ENCODE measurements at places on chromosomes 6 and 20.
A peak's percentile ranks its signal among the peaks of the same experiment; 100 is the strongest.

GRCh38 chr20:21235484-21236445 lies 67.4 kb upstream of the XRN2 start:
- DNase-seq: no peak

DNA sequence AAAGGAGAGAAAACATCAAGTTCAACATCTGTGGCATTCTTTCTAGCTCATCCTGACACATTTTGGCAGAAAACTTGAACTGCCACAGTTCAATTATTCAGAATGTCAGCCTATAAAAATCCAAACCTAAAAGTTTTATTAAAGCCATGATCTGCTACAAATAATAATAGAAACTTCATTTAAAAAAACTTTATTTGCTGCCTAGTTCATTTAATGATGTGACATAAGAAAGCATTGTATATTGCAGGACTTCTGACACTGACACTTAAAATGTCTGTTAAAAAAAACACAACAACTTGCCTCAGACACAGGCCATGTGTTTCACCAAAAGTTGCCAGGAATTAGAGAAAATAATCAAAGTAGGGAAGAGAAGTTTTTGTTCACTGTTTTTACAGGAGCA lies 88.3 kb upstream of the HTR1E start:
- DNase-seq: no peak

GRCh38 chr6:114592506-114592905 lies 249.7 kb upstream of the HS3ST5 start:
- no peak for DNase-seq

GRCh38 chr6:9504191-9504590 lies 910.7 kb downstream of the TFAP2A start:
- no peak for DNase-seq

DNA sequence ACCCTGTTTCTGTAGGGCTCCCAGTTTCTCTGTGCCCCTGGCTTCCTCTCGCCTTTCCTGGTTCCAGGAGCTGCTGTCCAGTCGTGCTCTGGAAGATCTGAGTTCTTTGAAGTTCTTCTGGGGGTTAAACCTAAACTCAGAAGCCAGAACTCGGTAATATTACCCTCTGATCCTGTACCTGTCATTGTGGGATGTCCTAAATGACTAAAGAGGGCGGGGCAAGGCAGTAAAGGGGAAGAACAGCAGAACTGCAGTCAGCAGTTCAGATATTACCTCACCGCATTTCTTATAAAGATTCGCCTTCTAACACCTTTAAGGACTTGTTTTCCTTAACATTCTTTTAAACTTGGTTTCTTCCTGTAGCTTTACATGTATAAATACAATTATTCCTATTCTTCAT lies 63.9 kb downstream of the FAM120B start:
- DNase-seq: no peak

DNA sequence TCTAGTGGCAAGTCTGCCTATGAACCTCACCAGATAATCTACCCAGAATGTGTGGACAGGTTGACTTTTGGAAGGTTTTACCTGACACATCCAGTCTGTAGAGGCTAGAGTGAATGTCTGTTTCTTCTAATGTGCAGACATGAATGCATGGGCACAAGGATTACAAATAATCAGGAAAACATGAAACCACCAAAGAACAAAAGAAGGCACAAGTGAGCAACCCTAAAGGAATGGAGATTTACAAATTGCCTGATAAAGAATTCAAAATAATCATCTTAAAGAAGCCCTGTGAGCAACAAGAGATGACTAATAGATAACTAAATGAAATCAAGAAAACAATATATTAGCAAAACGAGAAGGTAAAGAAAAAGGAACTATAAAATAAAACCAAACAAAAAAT lies 876.1 kb upstream of the ADGRB3 start:
- DNase-seq: no peak

- no peak for DNase-seq
These were observed 595.0 kb downstream of the PTPRT start for GRCh38 chr20:42594659-42595058.

GRCh38 chr6:169950558-169950957 lies 199.1 kb downstream of the ERMARD start:
- DNase-seq: peak; percentile 9

DNA sequence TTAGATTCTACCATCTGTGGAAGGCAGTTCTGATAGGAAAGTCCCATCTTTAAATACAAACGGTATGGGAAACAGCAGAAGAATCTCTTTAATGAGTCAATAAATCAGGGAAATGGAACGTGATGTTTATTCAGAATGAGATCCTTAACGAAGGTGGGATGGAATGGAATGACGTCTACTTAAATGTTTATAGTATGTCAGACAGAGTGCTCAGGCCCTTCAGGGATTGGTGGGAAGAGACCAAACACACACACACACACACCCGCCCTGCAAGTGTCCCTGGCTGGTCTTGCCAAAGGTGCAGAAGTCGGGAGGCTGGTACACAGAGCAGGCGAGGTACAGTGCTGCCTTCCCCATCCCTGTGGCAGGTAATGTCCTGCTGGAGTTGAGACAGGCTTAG lies 164.0 kb downstream of the FARS2 start:
- DNase-seq: no peak

DNA sequence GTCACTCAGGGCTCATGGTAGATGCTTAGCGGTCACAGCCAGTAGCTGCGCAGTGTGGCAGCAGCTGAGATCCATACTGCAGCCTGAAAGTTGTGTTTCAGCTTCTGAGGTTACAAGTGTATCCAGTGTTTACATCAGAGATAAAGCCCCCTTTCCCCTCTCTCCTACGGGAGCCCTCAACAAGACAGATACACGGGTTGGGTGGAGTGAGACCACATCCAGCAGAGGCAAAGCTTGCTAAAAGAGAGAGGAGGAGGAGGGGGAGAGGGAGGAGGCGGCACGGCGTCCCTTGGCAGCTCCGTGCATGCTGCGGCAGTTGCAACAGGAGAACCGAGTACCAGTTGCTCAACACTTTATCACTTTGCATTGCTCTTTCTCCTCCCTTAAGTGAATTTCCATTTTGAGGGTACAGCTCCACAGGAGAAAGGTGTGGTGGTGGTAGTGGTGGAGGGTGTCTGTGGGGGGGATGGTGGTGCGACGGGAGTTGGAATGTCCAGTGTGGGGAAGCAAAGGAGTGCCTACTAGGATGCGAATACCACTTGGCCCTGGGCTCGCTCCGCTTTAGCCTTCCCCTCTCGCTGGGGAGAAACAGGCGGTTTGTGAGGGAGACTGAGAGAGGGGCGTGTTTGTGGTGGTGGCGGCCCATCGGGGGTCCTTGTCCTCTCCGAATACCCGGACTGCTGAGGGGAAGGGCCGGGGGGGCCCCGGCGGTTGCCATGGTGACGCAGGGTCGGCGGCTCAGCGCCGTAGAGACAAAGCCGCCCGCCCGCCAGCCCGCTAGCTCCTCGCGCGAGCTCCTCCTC lies 405 bp upstream of the RNF182 start:
- peak; percentile 46 for DNase-seq

DNA sequence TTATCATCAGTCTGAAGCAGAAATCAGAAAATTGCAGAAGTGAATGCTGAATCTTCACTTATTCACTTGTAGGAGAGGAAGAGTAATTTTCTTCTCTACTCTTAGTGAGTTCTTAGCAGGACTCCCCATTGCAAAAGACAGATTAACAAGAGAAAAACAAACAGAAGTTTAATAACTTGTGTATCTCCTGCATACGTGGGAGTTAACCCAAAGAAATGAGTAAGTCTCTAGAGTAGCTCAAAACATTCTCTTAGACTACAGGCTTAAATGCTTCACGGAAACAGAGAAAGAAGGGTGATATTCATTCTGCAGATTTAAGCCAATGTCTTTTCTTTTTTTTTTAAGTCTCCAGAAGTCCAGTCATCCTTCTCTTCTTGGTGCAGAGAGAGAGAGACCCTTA lies 97.9 kb upstream of the TMEM181 start:
- no peak for DNase-seq

DNA sequence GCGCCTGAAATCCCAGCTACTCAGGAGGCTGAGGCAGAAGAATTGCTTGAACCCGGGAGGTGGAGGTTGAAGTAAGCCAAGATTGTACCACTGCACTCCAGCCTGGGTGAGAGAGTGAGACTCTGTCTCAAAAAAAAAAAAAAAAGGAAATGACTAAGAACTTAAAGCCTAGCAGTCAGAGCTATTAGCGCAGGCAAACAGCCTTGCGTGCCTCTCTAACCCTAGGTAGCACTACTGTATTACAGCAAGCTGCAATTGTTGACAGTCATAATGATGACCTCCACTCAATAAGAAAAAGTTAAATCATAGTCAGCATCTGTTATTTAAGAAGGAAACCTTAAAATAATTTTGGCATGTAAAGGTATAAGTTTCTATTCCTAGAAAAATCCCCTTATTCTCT lies 14.4 kb downstream of the GSS start:
- DNase-seq: no peak

- DNase-seq: no peak
These were observed 510.5 kb downstream of the PHF3 start for GRCh38 chr6:64146094-64146493.

DNA sequence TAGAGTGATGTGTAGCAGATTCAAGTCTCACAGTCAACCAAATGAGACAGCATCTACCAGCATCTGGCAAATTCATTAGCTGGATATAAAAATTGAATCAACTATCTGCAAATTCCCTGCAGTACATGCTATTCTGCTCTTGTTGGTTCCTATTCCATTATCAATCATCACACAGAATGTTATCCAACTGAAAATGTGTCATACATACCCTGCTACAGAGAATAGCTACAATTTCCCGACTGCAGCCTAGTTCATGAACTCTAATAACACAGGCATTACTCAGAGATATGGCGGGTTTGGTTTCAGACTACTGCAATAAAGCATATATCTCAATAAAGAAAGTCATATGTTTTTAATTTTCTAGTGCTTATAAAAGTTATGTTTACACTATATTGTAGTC lies 78.4 kb downstream of the AHI1 start:
- no peak for DNase-seq

DNA sequence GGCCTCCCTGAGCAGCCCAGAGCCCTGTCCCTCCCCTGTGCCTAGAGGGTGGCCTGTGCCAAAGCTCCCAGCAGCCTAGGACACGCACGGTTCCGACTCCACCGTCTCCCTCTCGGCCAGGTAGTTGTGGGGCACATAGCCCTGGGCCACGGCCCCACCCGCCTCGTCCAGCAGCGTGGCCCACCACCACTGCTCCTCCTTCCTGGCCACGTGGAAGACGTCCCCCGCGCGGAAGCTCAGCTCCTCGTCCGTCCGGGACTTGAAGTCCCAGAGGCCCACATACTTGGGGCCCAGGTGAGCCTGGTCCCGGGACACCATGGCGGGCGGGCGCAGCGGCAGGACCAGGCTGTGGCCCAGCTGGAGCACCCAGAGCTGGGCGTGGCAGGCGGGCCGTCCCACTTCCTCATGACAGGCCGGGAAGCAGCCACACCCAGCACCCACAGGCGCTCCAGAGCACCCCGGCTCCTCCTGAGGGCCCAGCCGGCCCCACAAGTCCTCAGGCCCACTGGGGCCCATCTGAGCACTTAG lies at the start of gene PTK6:
Gene PTK6, minus strand, starts transcription at position 380 of the 528 bp plus-strand sequence. Its CDS starts 62 bp downstream, at position 318.
- no peak for DNase-seq

GRCh38 chr20:8291873-8292272 lies 159.8 kb downstream of the PLCB1 start:
- no peak for DNase-seq

GRCh38 chr20:3071610-3072529 lies at the start of gene OXT:
TSS of gene OXT (plus strand) at chr20:3071620. CDS start at chr20:3071656, 36 bp downstream.
- DNase-seq: peak; percentile 56

DNA sequence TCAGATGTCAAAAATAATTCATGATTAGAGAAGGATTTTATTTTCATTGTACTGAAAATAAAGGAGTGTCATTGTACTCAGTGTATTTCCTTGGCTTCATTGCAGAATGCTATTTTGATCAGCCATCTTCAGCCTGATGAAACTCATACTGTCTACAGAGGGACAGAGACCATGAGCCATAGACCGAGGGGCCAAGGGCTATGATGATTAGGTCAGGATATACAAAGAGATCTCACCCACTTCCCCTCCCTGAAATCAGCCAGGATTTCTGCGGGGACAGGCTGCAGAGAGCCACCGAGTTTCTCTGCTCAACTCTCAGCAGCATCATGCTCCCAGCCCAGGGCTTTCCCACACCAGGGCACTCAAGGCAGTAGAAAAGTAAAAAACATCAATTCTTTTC lies 47.0 kb downstream of the ALDH8A1 start:
- no peak for DNase-seq

DNA sequence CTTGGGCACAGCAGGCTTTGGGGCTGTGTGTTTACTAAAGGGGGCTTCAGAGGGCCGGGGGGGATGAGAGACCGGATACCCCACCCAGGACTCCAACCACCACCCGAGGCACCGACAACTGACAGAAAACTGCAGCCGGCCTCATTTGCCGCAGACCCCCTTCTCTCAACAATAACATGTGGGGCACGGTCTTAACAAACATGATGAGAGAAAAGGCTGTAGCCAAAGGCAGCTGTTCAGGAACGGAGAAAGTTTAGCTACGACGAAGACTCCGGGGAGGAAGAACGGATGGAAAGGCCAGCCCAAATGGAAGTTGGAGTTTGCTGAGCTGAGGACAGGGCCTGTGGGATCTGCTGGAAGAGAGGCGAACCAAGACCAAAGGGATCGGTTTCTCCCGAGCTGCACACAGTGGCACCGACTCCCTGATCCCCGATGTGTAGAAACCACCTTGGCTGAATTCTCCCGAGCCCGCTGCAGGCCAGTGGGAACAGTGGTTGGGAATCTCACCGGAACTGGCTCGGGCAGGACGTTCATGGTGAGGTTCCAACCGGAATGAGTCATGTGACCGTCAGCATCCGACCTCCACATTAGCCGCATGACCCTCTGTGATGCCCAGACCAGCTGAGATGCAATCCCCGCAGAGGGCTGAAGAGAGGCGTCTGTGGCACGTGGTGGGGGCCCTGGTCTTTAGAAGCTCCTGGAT lies 359.3 kb downstream of the TAF4 start:
- no peak for DNase-seq

DNA sequence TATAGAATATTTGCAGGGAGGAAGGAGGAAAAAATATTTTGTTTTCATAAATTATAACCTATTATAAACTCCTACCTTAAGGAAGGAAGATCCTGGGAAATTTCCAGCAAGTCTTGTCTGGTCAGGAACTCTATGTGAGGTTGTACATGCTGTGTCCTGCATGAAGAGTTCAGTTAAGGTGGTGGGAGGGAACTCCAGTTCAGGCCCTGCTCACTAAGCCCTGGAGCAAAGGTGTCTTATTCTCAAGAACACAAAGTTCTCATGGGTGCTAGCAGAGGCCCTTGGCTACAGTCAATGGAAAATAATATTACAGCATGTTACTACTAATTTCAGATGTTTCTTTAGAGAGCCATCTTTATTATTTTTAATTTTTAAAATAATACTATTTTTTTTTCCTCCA lies 3.8 kb upstream of the OGFRL1 start:
- no peak for DNase-seq
